Lower lobe of right lung (tissue), 2 donors: ENCODE measurements at places on chromosomes 2 and 18.

- DNase-seq: no peak
Observed at GRCh38 chr2:10076988-10077527, 3.2 kb downstream of the CYS1 start.

DNA sequence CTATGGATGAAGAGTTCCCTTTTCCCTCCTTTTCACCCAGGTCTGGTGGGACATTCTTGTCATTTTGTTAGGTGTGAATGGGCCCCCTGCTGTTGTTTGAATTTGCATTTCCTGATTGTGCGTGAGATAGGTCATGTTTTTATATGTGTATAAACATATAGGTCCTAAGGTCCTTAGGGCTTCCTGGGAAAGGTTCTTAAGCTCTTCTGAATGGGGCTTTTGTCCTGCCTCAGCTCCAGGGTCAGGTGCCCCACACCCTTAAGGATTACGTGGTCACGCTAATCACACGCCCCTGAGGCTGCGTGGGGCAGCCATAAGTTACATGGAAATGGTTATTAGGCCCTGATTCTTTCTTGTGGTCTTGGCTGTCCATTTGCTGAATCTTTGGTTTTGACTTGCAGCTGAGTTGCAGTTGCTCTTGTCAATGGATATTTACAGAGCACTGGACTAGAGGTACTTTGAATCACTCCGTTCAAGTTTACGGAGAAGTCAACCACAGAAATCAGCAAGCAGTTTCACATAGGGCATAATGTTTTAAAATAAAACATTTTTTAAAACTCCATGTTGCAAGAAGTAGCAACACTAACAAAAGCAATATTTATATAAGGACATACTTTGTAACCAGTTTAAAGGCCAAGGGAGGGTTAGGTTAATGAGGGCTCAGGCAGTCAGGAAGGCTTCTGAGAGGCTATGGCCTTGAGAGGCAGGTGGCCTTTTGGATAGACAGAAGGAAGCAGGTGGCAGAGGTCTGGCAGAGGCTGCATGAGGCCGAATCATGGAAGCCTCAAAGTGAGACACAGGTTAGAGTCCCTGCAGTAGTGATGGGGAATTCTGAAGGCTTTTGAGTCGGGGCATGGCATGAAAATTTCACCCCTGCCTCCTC lies 24.2 kb downstream of the LIPG start:
- DNase-seq: no peak

DNA sequence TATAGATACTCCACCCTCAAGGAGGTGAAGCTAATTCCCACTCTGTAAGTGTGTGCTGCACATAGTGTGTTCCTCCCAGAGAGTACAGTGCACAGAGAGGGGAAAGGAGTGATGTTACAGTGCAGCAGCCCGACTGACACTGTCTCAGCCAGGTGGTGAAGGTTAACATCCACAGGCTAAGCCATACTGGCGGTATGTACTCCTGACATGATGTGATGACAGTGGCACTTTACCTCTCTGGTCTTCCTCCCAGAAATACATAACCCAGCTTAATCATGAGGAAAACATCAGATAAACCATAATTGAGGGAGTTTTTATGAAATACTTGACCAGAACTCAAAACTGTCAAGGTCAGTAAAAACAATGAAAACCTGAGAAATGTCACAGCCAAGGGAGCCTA lies 107.1 kb downstream of the RAB3GAP1 start:
- no peak for DNase-seq

DNA sequence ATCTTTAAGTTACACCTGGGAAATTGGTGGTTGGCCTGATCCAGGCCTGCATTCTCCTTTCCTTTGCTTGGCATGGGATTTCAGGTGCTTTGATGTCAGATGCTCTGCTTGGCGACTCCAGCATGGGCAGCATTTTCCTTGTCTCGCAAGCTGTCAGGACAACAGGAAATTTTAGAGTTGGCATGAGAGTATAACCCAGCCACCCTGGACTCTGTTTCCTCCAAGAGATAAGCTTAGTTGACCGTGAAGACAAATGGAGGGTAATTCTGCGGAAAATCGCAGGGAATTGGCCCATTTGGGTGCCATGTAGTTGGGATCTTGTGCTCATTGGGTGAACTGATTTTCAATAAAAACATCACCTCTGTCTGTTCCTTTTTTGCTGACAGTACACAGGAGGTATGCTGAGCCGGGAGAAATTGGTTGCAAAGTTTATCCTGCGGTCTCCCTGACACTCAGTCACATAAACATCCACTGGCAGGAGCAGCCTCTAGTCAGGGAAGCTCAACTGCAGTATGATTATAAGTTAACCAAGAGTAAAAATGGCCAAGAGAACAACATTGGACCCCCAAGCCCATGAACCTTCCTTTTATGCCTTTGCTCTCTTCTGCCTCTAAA lies 409.9 kb downstream of the SETBP1 start:
- DNase-seq: no peak

DNA sequence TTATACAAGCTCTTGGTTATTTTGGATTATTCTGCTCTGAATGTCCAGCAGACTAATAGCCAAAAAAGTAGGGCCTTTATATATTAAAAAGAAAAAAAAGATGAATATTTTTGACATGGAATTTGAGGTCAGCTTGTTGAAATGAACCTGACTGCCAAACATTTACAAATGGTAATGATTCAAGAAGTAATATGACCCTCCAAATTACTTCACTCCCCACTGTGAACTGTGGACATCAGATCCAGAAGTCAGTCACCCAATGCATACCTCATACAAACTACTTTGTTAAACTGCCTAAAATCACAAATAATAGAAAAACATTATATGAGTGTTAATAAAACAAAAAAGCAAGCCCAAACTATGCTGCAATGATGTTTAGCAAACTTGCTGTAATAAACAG lies 10.0 kb downstream of the EPG5 start:
- DNase-seq: no peak
